Stimulated activated CD8-positive, alpha-beta memory T cell treated with anti-CD3 and anti-CD28 coated beads, Interleukin-7, amount 100 ng/mL, for 24 hours (primary cell): ENCODE measurements at places on chromosomes 1 and 21.
A peak's percentile ranks its signal among the peaks of the same experiment; 100 is the strongest.

DNA sequence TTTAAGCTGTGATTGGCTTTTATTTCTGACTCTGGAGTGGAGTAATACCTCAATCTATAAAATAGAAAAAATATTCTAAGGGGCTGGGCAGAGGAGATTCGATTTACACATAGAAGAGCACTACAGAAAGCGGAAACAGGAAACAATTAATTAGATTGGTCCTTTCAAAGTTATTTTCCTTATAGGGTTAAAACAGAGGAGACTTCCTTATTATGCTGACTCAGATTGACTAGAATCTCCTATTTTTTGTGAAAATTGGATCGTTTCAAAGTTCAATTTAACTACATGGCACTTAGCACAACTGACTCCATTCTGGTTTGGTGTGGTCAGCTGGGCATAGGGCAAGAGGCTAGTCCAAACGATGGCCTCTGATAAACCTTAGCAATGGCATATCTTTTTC lies 48.3 kb upstream of the NCAM2 start:
- no peak for DNase-seq

DNA sequence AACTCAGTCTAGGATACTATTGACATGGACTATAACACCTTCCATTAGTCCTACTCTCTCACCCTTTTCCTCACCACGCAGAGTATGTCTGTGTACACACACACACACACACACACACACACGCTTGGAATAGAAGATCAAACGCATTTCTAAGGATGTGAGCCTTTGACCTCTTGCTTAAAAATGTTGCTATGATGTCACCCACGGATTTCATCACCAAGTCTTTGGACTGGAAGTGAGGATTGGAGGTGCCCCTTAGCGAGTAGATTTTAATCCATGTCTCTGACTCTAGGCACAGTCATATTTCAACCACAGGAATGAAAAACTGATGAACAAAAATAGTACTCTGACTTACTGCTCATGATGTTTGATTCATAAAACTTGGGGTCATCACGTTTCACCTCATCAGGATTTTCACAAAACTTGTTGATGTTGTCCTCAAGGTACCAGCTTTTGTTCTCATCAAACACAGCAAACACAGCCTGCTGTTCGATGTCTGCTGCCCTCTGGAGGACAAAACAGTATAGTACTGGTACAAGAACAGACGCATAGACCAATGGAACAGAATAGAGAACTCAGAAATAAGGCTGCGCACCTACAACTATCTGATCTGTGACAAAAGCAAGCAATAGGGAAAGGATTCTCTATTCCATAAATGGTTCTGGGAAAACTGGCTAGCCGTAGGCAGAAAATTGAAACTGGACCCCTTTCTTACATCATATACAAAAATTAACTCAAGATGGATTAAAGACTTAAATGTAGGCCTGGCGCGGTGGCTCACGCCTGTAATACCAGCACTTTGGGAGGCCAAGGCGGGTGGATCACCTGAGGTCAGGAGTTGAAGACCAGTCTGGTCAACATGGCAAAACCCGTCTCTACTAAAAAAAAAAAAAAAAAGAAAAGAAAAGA lies 39.9 kb downstream of the F5 start:
- no peak for DNase-seq

- peak; percentile 36 for DNase-seq
These were observed at the start of gene TRIM62 for GRCh38 chr1:33181921-33182341. Gene TRIM62, minus strand, starts transcription at chr1:33182043. Its CDS starts 611 bp downstream, at chr1:33181432.

DNA sequence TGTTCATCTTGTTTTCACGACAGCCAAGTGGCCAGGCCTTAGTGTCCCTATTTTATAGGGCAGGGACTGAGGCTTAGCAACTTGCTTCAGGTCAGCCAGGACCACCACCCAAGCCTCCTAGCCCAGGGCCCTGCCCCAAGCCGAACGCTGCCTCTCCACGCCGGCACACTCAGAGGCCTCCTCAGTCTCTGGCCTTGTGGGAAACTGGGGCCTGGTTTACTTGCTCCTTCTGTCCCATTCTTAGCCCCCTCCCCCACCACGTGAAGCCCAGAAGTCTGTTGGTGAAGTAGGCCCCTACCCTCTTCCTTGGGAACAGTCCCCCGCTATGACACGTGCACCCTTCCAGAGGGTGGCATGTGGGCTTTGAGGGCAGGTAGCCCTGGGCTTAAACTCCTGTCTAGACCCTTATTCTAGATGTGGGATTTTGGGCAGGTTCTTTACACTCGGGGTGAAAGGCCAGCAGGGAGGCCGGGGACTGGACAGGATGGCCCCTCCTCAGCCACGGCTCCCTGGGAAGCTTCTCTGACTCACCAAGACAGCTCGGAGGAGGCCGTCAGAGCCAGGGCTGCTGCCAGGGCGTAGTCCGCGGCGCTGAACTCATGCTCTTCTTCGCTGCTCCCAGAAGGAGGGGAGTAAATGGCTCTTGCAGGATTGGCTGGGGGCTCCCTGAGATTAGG lies 4.3 kb downstream of the MYOM3 start:
- no peak for DNase-seq

DNA sequence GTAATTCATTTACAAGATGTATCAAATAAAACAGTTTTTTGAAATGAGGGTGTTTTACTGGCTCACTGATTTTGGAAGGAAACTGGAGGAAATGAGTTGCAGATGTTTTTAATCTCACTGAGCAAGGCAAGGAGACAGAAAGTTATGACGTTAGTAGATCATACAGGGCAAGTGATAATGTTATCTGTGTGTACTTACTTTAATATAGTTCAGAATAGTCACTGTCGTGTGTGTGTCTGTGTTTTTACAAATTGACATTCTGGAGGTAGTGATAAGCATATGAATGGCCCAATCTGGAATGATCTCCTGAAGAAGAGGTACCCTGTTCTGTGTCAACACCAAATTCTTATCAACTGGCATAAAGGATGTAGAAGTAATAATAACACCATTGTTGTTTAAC lies 1.9 kb upstream of the GBP4 start:
- no peak for DNase-seq

DNA sequence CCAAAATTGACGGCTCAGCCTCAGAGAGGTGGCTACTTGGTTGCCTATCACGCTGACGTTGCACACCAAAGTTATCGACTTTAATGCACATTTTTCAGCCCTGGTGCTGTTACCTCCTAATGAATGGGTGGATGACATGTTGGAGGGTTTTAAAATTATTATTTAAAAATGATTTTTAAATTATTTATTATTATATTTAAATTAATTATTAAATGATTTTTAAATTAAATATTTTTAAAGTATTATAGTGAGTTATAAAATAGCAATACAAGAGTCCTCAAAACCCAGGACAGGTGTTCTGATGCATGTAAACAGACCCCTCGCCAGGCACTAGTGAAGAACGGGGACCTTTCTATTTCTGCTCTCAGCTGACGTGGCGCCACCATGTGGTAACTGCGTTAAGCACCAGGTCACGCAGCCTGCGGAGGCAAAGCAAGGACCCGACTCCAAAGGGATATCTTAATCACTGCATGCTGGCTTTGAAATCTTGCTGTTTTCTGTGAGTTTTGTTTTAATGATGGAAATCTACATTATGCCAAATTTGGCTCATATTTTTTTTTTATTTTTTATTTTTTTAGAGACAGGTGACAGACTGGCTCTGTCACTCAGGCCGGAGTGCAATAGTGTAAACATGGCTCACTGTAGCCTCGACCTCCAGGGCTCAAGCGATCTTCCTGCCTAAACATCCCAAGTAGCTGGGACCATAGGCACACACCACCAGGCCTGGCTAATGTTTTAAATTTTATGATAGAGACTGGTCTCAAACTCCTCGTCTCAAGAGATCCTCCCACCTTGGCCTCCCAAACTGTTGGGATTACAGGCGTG lies 22.6 kb downstream of the CASP9 start:
- DNase-seq, result peak; percentile 26

DNA sequence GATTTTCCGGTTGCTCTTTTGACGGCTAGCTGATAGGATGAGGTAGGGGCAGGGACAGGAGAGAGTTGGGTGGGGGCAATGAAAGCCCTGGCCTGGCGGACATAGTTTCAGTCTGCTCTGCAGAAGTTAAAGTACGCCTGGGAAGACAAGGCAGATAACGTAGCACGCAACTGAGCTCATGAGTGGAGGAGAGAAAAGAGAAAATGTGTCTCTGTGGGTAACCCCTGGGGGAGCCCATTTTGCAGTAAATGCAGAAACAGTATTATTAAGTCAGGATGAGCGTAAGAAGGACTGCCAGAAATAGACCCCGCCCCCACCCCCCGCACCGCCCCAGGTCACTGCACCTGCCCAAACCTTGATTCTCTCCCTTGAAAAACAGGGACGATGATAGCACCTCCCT lies 51.7 kb upstream of the TARBP1 start:
- no peak for DNase-seq

DNA sequence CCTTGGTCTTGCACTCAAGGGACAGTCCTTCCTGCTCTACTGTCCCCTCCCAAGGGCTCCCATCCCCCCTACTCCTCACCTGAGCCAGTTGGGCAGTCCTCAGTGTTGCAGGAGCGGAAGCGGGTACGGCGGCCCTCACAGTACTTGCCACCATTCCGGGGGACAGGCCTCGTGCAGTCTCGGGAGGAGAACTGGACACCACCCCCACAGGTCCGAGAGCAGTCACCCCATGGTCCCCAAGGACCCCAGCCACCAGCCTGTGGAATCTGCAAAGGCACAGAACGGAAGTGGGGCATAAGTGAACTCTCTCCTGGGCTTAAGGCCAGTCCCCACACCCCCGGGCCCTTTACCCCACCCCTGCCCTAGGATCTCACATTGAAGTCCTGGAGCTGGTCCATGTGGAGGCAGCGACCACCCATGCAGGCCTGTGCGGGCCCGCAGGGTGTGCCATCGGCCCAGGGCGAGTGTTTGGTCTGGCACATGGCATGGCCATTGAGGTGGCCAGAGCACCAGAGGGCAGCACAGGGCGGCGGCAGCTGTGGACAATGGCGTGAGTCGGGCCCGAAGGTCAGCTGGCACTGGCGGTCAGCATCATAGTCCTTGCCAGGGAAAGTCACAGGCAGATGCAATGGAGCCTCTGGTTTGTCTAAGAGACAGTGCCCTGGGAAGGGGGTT lies 5.2 kb downstream of the ADAMTS4 start:
- DNase-seq, result no peak

DNA sequence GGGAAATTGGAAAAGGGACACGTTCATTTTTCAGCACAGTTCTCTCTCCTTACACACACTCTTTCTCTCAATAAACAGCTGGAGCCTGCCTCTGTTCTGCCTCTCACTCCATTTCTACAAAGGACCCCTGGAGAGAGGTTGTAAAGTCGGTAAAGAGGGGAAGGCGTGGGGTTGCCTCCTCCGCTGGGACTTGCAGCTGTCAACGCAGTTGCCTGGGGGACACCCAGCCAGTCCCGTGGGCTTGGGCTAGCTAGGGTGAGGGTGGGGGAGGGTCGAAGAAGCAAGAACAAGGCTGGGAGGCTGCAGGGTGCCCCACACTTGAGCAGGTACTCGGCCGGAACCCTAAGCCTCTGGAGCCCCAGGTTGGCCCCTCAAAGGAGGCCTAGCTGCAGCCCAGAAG lies 27.6 kb downstream of the C1orf216 start:
- no peak for DNase-seq

GRCh38 chr1:85290826-85291225 lies 14.4 kb upstream of the BCL10 start:
- no peak for DNase-seq

- DNase-seq, result no peak
These were observed 31.3 kb upstream of the CLCA4 start for GRCh38 chr1:86515597-86515996.

- DNase-seq, result no peak
These were observed 50.7 kb upstream of the ACOT11 start for GRCh38 chr1:54497338-54497737.

DNA sequence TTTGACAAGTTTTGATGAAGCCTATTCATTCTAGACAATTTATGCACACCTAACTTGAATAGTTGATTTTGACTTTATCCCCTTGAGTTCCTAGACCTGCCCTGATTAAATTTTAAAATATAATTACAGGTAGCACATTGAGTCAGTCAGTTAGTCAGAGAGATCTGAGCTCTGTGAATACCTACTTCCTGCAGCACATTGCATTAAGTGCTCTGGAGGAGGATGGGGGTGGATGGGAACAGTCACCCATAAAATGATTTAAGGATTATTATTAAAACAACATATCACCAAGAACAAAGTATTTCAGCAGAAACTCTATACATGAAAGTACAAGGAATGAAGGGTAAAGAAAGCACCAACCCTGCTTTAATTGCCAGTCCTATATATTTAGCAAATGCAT lies 11.8 kb upstream of the RPF1 start:
- no peak for DNase-seq

DNA sequence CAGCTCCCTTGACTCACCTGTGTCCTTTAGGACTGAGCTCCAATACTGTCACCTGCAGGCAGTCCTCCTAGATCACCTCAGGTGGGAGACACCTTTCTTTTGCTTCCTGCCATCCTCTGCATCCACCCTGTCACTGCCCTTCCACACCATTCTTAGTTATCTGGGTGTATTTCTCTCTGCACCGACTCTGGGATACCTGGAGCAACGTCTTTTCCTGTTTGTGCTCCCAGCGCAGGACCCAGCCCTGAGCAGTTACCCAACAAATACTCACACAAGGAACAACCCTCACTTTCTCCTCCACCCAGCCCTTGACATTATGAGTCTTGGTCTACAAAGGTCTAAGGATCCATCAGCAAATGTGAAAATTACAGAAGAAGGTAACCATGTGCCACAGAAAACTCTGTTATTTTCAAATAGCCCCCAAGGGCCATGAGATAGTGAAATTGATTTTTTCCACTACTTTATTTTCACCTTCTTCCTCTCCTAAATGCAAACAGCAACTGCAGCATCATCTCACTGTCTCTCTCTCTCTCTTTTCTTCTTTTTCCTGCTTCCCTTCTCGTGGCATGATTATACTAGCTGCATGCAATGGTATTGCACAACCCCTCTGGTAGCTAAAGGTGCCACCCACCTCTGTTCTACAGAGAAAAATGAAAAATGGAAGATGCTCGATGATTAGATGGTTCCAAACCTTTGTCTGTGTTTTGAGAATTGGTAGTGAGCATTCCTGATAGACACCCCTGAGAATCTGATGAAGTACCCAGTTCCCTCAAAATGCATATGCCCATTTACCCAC lies 89.0 kb downstream of the MIS18A start:
- no peak for DNase-seq

DNA sequence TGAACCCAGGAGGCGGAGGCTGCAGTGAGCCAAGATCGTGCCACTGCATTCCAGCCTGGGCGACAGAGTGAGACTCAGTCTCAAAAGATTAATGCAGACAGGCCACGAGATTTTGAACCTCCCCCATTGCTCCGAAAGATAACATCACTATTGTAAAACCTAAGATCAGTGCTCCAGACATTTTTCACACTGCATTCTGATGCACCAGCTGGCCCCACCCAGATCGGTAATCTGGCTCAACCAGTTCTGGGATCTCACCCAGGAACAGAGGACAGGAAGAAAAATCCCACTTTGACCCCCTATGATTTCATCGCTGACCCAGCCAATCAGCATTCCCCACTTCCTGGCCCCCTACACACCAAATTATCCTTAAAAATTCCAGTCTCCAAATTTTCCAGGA lies 10.7 kb upstream of the CSRP1 start:
- DNase-seq, result no peak
